ENCODE measurements at places on chromosomes 6 and 20.

DNA sequence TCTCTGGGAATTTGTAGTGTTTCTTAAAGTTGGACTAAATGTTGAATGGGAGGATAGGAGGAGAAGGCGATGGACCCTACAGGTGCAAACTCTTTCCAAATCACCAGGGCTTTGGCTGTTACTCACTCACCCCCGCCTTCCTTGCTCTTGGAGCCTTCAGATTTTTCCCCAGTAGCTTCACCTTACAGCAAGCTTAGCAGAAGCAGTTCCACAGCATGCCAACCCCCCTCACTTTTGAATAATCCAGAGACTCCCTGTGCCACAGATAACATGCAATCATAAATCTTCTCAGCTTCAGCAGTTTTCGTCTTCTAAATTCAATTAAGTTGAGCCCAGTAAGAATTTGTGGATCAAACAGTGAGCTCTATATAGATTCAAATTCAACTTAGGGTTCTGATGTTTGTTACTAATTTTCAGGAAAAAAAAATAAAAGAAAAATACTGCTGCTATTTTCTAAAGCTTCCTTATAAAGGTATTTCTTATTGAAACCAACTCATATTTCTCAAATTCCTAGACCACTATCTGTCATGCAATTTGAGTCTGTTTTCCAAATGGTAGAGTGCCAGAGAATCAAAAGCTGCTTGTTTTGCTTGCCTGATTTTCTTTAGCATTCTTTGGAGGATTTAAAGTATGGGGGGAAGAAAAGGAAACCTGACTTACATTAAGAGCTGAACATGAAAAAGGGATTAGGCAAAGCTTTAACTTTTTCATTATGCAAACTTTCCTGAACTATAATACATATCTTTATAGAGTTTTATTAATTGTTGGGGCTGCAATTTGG is 166.4 kb downstream of the EYA4 start:
- DNase-seq = no peak

DNA sequence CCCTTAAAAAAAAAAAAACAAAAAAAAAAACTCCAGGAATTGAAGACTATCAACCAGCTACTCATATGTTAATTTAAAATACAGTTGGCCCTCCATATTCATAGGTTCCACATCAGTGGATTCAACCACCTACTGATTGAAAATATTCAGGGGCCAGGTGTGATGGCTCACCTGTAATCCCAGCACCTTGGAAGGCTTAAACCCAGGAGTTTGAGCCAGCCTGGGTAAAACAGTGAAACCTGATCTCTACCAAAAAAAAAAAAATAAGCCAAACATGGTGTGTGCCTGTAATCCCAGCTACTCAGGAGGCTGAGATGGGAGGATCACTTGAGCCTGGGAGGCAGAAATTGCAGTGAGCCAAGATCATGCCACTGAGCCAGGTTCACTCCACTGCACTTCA is 72.4 kb upstream of the SMIM8 start:
- no peak for DNase-seq

DNA sequence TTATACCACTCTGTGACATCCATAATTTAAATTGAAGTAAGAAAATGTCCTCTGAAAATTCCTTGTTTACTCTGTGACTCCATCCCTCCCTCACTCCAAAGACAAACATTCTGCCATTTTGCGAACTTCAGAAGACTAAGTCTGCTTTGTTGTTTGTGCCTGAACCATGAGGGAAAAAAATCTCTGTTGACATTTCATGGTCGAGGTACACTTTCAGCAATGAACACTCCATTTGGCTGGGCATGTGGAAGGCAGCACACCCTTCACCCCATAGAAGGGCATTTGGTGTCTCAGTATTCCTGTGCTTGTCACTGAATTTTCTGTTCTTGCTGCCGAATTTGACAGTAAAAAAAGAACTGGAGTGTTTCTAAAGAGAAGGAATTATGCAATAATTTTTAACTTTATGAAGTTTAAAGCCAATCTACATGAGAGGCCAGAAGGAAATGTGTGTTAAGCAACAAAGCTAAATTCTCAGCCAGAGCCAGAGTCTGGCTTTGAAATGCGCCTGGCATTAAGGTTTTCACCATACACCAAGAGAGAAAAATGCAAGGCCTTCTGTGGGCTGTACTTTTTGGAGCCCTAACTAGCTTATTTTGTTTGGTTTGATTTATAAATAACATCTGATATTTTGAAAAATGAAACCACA is 4.7 kb upstream of the PBOV1 start:
- DNase-seq = no peak

- no peak for DNase-seq
Measured at GRCh38 chr6:146886587-146887446, 288.0 kb downstream of the ADGB start.

DNA sequence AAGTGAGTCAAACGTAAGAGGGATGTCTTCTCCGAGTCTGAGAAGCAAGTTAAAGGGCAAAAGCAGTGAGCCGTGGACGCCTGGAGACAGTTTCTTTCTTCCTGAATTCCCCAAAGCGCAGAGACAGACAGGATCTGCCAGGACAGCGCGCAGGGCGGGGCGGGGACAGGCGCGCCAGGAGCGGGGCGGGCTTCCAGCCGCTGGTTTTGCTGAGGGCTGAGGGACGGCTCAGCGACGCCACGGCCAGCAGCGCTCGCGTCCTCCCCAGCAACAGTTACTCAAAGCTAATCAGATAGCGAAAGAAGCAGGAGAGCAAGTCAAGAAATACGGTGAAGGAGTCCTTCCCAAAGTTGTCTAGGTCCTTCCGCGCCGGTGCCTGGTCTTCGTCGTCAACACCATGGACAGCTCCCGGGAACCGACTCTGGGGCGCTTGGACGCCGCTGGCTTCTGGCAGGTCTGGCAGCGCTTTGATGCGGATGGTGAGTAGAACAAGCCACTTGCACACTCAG is at the start of gene SCGN:
Gene SCGN (plus strand): TSS at position 209 of the 509 bp plus-strand sequence. CDS start 189 bp downstream, at position 398.
- DNase-seq = peak; percentile 1

DNA sequence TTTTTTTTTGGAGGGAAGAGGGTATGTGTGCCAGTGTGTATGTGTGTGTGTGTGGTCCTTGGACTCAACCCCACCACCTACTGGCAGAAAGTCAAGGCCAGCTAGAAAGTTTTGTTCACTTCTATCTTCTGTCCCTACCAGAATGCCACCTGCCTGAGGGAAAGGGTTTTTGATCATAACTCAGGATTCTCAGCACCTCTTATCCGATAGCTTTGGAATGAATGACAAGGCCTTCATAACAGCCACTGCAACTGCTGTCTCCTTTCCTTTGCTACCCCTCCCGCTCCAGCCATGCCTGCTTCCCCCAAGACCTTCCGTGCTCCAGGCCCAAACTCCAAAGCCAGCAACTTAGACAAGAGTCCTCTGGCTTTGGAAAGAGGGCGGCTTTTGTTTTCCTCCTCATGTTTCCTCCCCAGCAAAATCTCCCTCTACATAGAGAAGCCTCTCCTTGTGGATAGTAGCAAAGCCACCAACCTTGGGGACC is 18.7 kb downstream of the BTN3A1 start:
- DNase-seq = no peak

DNA sequence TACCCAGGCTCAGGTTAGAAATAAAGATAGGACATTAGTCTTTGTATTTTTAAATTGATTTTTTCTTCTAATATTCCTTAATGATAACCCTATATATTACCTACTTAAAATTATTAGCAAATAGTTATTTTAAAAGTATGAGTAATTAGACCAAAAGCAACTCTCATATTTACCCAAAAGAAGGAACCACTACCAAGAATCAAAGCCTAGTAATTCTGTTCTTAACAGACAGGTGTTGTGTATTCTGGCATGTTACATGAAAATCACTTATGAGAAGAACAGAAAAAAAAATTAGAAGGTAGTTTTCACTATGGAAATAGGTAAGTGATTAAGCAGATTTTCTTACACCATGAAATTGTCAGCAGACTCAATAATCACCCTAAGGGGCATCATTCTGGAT is 105.1 kb downstream of the ATG5 start:
- no peak for DNase-seq

DNA sequence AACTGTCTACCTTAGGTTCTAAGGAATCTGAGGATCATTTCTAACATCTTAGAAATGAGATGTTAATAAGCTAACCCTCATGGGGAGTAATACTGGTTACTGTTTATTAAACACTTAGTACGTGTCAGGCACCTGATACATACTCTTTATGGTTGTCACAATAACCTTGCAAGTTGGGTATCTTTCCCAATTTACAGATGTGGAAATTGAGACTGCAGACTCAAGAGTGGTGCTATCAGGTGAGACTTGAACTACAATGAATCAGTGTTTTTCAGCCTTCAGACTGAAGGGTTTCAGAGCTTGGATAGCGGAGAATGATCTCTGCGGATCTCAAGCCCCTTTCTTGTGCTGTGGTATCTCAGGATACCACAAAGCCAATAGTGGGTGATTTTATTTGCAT is 27.0 kb downstream of the ELOVL2 start:
- no peak for DNase-seq

DNA sequence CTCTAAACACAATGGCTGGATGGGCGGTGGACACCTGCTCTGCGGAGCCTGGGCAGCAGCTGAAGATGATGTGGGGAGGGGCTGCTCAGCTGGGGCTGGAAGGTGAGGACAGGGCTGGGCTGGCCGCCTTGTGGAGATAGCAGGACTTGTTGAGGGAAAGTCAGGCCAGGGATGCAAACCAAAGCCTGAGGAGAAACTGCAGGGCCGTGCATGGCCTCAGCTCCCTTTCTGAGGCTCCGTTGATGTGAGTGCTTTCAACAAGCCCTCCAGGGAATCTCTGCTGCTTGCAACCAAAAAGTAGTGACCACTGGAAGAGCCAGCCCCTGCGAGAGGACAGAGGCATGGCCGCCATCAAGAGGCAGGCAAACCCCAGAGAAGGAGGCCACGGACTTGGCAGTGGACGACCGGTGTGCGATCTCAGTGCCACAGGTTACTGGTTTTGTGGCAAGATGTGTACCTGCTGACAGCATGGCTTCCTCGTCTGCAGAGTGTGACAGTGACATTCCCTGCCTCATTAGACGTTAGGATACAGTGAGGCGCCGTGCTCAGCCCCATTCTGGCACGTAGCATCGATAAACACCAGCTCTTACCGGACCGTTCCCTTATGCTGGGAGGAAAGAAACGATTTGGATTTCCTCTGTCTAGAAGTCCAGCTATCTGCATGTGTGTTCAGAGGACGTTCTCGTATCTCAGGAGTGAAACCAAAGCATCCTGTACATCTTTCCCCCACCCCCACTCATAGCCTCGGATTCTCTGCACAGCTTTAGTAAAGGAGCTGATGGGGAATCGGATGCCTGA is 37.9 kb downstream of the ERMARD start:
- no peak for DNase-seq

GRCh38 chr6:63975699-63976098 is 340.1 kb downstream of the PHF3 start:
- no peak for DNase-seq

GRCh38 chr6:3612341-3613041 is 139.0 kb downstream of the PXDC1 start:
- DNase-seq = no peak

DNA sequence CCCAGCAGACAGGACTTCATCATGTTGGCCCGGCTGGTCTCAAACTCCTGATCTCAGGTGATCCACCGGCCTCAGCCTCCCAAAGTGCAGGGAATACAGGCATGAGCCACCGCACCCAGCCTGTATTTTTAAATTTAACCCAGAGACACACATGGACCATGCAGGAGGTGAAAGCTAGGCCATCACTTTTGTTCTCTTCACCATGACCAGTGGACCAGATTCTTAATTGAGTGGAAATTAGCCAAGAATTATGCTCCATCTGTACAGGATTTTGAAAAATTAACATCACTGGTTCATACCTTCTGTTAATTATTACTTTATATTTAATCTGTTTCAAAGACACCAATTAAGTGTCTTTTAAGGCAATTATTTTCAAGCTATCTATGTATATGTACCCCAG is 493.6 kb upstream of the NOX3 start:
- DNase-seq = no peak

DNA sequence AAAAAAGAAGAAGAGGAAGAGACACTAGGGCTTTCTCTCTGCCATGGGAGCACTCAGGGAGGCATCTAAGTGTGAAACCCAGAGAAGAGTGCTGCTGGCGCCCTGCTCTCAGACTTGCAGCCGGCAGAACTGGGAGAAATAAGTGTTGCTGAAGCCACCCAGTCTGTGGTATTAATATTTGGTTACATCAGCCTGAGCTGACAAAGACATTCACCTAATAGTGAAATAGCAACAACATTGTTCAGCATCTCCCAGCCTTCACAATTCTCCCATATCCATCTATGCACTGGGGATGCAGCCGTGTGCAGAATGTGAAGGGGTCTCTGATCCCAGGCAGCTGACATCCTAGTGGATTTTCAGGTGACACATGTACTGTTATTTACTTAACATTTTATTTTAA is 12.0 kb downstream of the KCNG1 start:
- no peak for DNase-seq

DNA sequence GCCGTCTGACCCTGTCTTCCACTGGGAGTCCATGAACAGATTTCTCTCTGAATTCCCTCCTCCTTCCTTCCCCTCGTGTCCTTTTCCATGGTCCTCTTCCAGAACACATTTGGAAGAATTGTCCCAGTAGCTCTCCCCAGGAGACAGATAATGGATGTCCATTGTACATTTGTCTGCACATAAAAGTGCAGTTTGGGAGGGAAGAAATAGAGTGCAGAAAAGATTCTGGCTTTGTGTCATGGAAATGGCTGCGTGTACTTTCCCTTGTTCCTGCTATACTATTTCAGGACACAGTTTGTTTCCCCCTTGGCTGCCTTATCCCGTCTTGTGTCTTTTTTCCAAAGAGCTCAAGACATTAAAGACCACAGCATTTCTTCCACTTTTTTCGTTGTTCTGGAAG is 127.6 kb downstream of the SYNDIG1 start:
- DNase-seq = no peak

GRCh38 chr6:144364208-144364720 is 79.1 kb downstream of the UTRN start:
- DNase-seq = no peak

DNA sequence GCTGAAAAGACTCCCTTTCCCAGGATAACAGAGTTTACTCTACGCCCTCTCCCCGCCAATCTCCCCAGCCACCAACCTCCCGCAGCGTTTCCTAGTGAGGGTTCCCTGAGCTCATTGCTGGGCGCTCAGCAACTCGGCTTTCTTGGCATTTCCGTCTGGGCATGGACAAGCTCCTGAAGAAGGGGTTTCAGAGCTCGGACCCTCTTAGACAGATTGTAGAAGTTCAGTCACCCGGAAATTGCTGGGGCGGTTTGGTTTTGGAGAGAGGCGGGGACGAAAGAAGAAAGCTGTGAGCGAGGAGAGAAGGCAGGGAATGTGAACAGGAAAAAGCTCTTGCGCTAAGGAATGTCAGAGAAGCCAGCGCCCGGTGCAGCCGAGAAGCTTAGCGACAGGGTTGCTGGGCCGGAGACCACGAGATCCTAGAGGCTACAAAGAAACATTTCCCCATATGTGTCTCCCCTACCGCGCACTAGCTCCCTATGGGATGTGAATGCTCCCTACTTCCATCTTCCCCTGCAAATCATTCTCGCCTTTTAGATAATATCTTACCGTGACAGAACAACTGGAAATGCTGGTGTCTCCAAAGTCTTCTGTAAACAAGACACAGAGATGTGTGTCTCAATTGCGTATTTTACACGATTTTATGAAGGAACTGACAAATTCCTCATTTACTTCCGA is 15.8 kb downstream of the POM121L2 start:
- DNase-seq = no peak

Measured in stimulated activated CD8-positive, alpha-beta memory T cell treated with anti-CD3 and anti-CD28 coated beads, Interleukin-2, amount 100 ng/mL, for 1 hour (primary cell).